ENCODE measurements at places on chromosomes 7 and 10. TPM values are rescaled to one million over a fixed set of nuclear protein-coding genes. Genes with fewer than 3 reads are reported as not detected.

ZNF735 gene
- not detected for total RNA-seq

GRCh38 chr10:59718257-59718656 lies 8.6 kb upstream of the SLC16A9 start:
- DNase-seq = no peak

SH2B2 gene
- total RNA-seq = 51.6 TPM

DNA sequence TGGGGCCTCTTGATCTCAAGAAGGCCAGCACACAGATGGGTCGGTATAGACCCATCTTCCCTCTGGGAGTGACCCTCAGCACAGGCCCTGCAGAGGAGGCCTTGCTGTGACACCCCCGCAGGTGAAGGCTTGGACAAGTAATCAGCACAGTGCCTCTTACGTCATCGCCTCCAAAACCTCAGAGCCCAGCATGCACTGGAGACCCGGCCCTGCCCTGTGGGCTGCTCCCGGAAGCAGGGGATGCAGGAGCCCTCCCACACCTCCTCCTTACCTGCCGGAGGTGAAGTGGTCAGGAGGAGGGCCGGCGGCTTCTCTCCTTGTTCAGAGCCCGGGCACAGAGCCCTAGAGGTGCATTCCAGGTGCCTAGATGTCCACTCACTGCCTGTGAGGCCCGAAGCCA lies 121.4 kb downstream of the PAXIP1 start:
- DNase-seq = no peak

GRCh38 chr10:100987685-100988049 lies 324 bp downstream of the TWNK start:
- DNase-seq = no peak

CCL26 gene
- not detected for total RNA-seq

FAM25G gene
- not detected for total RNA-seq

FLNC gene
- 703 TPM for total RNA-seq

- peak; percentile 59 for DNase-seq
Measured at GRCh38 chr10:124641282-124642087, 102.7 kb downstream of the FAM53B start.

OR9A2 gene
- not detected for total RNA-seq

GRCh38 chr10:52642208-52642607 lies 130.4 kb downstream of the MBL2 start:
- DNase-seq = no peak

GRCh38 chr10:97319671-97320479 lies 804 bp downstream of the FRAT1 start:
- DNase-seq = peak; percentile 51

GRCh38 chr7:101164071-101164840 lies 1.1 kb downstream of the VGF start:
- DNase-seq = peak; percentile 88

GRCh38 chr10:78044179-78044578 lies 10.5 kb downstream of the RPS24 start:
- DNase-seq = no peak

IFRD1 gene
- total RNA-seq = 64.9 TPM

DNA sequence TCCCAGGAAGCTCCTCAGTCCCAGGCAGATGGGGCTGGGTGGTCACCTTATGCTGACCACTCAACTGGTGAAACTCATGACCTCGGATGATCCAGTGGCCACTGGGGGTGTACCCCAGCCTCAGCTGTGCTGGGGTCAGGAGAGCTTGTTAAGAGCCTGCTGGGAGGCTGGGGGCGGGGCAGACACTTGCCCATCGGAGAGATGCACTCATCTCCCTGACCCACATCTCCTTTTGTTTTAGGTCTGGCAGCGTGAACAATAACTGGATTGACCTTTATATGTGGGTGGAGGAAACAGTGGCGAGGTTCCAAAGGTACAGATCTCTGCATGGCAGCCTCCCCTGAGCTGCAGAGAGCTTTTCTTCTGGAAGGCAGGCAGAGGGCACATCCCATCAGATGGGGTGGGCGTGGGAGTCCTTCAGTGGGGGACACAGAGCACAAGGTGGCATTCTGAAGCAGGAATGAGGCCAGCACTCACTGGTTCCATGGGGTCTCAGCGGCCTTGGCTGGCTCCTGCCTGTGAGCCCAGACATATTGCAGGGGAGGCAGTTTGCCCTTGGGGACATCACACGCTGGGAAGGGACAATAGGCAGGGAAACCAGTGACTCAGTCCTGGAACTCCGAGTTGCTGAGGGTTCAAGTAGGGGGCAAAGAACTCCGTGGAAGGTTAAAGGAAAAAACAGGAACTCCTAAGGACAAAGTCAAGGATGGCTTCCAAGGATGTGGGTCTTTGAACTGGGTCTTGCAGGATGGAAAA lies 5.2 kb downstream of the ANTXRL start:
- no peak for DNase-seq

PRSS58 gene
- not detected for total RNA-seq

DNA sequence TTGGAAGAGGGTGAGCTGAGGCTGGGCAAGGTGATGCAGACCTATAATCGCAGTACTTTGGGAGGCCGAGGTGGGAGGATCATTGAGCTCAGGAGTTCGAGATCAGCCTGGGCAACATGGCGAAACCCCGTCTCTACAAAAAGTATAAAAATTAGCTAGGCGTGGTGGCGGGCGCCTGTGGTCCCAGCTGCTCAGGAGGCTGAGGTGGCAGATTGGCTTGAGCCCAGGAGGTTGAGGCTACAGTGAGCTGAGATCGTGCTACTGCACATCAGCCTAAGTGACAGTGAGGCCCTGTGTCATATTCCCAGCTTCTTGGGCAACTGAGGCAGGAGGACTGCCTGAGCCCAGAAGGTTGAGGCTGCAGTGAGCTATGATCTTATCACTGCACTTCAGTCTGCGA lies 13.6 kb downstream of the BMPR1A start:
- no peak for DNase-seq

DNA sequence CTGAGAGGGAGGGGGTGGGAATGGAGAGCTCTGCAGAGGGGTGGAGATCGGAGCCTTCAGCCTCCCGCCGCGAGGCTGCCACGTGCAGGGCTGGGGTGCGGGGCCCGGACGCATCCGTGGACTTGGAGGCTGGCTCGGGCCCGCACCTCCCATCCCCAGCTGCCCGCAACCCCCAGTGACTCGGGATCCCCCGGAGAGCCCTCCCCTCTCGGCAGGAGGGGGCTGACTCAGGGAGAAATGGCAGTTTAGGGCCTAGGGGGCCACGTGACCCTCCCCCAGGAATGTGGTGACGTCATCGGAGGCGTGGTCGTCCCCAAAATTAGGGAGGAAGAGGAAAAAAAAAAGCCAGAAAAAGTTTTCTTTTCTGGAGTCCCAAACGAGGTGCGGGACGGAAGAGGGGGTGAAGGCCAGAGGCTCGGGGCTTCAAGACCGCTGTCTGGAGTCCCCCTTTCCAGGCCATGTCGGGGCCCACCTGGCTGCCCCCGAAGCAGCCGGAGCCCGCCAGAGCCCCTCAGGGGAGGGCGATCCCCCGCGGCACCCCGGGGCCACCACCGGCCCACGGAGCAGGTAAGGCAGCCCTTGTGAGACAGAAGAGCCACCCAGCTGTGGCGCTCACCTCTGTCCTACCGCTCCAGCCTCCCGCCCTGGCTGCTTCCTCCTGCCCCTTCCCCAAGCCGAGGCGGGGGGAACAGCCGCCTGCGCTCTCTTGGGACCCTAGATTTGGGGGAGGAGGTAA lies at the start of gene TRIP6:
Gene TRIP6, plus strand, starts transcription at position 348 of the 736 bp plus-strand sequence. Its CDS starts 111 bp downstream, at position 459.
- peak; percentile 97 for DNase-seq

DNA sequence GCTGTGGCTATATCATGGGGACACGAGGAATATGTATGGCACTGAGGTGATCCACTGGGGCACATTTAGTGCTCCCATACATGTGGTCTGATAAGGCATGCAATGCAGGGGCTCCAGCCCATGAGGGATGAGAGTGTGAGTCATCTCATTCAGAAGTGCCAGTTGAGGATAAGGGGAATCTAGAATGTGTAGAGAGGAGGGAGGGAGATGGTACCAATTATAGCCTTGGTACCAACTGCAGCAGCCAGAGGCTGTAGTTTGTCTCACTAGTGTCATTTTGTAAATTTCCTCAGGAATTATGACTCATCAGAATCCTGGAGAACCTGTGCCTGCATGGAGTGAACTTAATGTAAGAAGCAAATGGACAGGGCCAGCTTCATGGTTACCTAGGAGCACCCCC lies 46.2 kb downstream of the LAMB4 start:
- peak; percentile 92 for DNase-seq

DNA sequence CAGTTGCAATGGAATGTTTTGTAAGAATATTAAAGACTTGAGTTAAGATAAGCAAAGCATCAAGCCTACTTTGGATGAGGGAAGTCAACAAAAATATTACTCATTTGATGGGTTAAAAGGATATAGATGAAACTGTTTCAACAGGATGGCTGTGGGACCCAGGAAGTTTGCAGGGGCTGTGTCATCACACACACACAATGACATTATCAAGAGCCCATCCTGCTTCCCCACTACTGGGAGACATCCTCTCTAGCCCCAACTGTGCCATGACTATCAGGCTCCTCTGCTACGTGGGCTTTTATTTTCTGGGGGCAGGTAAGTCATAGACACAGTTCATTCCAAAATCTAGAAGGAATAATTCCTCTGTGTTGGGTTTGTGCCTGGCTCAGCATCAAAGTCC lies 78.8 kb upstream of the PRSS1 start:
- DNase-seq = no peak

GRCh38 chr10:101695404-101695890 lies 477 bp upstream of the FBXW4 start:
- no peak for DNase-seq

DNA sequence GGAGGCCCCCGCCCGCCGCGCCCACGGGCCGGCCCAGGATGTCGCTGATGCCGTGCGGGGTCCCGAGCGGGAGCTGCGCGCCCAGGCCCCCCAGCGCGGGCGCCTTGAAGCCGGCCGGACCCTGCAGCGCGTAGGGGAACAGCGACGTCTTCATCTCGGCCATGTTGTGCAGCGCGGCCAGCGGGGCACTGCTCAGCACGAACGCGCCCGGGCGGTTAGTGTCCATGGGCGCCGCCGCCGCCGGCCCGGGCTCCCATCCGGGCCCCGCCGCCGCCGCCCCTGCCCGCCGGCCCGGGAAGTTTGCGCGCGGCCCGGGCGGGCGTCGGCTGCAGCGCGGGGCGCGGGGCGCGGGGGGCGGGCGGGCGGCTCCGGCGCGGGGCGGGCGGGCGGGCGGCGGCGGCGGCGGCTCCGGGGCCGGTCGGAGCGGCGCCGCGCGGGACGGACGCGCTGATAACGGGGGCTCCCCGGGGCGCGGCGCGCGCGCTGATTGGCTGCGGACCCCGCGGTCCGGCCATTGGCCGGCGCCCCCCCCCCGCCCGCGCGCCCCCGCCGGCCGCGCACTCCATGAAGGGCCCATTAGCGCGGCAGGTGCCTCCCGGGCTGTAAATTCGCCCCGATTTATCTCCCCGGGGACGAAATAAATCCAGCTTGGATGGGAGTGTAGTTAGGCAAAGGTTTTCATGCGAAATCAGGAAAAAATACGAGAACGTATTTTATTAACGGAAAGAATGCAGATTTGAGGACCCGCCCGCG lies at the start of gene NKX6-2:
Gene NKX6-2, minus strand, starts transcription at position 425 of the 753 bp plus-strand sequence. Its CDS starts 199 bp downstream, at position 226.
- DNase-seq = no peak

DNA sequence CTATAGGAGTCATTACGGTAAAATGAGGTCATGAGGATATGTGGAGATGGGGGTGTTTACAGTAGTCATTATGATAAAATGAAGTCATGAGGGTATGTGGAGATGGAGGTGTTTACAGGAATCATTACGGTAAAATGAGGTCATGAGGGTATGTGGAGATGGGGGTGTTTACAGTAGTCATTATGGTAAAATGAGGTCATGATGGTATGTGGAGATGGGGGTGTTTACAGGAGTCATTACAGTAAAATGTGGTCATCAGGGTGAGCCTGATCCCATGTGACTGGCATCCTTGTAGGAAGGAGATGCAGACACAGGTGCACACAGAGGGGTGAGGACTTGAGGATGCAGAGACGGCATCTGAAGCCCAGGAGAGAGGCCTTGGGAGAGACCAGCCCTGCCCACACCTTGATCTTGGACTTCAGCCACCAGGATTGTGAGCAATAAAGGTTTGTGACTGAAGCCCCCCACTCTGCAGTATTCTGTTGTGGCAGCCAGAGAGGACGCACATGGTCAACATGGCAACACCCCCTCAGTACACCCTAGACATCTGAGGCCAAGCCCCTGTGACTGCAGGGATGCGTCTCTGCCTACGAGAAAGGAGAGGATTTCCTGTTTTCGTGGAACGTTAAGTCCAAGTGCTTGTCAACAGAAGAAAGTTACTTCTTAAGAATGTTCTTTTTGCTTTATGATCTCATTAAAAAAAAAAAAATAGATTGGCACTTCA lies 544.4 kb downstream of the DNAJB6 start:
- DNase-seq = no peak

GRCh38 chr7:30920584-30921539 lies 9.2 kb downstream of the AQP1 start:
- peak; percentile 86 for DNase-seq

GRCh38 chr10:80649183-80649582 lies 111.5 kb downstream of the SH2D4B start:
- DNase-seq = peak; percentile 27

DNA sequence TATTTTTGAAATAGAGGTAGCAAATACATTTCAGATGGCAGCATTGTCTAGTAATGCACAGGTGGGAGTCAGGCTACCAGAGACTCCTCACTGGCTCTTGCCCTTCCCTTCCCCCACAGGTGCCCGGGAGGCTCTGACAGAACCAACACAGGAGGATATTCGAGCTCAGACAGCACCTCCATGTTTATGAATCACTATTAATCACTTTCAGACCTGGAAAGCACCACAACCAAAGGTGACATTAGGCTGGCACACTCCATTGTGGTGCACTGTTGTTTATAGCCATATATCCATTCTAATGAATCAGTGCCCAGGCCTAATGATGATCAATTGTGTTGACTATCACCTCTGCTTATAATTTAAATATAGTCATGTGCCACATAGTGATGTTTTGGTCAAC lies 107.8 kb upstream of the NAMPT start:
- DNase-seq = no peak

RPEL1 gene
- 0.21 TPM for total RNA-seq

KIAA1217 gene
- total RNA-seq = 13.2 TPM

- DNase-seq = no peak
Measured at GRCh38 chr7:95485391-95486123, at the start of gene ASB4. ASB4 (plus strand) TSS chr7:95485943; CDS start chr7:95485972, 29 bp downstream.

GRCh38 chr10:69906425-69906824 lies 104.7 kb downstream of the COL13A1 start:
- DNase-seq = no peak

- DNase-seq = no peak
Measured at GRCh38 chr7:85046534-85046933, 140.3 kb downstream of the SEMA3D start.

GRCh38 chr7:79296553-79297320 lies 156.7 kb downstream of the MAGI2 start:
- DNase-seq = no peak

GRCh38 chr10:85420501-85421191 lies 945.9 kb downstream of the GRID1 start:
- DNase-seq = no peak

PLA2G12B gene
- not detected for total RNA-seq

GRCh38 chr7:380711-381210 lies 90.8 kb downstream of the FOXL3 start:
- no peak for DNase-seq

- DNase-seq = no peak
Measured at GRCh38 chr7:90980545-90980944, 283.7 kb upstream of the FZD1 start.

GHRHR gene
- not detected for total RNA-seq

GRCh38 chr7:45712872-45713668 lies 138.9 kb downstream of the ADCY1 start:
- DNase-seq = no peak
